ENCODE measurements at places on chromosomes 6 and 20.

DNA sequence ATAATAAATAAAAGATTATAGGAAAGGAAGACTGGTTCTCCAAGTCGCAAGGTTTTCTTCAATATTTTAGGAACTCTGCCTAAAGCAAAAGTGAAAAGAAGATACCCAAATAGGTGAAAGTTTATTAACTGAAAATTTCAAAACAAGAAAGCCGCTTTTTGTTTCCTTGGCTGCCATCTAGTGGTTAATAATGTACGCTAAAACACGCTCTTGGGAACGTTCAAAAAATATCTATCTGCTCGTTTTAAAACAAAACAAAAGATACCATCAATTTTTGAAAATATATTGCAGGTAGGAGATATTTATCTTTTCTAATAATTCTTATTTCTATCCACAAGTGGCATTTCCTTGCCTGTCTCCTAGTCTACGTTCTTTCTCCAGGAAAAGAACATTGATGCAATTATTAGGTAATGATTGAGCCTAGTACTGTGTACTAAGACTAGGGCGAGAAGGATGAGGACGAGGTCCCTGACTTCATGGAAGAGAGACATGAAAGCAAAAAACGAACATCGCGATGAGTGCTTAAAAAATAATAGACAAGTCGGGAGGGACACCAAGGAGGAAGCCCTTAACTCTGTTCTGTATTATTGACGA, 97.2 kb downstream of the SPTLC3 start:
- no peak for DNase-seq

DNA sequence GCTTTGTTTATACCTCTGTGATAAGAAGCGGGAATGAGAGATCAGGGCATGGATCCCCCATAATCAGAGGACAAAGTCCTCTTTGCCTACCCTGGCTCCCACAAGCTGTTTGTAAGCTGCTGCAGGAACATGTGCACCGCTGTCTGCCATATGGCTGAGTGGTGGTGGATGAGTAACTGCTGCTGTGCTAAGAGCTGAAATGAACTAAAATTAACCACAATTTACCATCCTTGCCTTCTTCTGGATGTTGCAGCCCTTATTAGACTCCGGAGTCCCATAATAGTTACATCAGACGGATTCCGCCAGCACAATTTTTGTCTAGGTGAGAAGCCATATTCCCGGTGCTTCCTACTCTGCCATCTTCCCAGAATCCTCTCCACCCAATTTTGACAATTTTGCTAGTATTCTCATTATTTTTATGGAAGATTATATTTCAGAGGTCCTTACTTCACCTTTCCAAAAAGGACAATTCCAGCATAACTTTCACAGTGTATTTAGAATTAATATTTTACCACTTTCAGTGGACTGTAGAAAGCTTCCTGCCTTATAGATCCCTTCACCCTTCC, 6.0 kb upstream of the CMTR1 start:
- DNase-seq: no peak

GRCh38 chr6:38714239-38715015, 684 bp upstream of the DNAH8 start:
- DNase-seq: no peak

GRCh38 chr6:84788689-84789088, 24.3 kb upstream of the TBX18 start:
- DNase-seq: no peak

- no peak for DNase-seq
Measured at GRCh38 chr6:13695252-13695651, 16.4 kb downstream of the RANBP9 start.

- DNase-seq: no peak
Measured at GRCh38 chr6:14735956-14736486, 509.8 kb upstream of the JARID2 start.

DNA sequence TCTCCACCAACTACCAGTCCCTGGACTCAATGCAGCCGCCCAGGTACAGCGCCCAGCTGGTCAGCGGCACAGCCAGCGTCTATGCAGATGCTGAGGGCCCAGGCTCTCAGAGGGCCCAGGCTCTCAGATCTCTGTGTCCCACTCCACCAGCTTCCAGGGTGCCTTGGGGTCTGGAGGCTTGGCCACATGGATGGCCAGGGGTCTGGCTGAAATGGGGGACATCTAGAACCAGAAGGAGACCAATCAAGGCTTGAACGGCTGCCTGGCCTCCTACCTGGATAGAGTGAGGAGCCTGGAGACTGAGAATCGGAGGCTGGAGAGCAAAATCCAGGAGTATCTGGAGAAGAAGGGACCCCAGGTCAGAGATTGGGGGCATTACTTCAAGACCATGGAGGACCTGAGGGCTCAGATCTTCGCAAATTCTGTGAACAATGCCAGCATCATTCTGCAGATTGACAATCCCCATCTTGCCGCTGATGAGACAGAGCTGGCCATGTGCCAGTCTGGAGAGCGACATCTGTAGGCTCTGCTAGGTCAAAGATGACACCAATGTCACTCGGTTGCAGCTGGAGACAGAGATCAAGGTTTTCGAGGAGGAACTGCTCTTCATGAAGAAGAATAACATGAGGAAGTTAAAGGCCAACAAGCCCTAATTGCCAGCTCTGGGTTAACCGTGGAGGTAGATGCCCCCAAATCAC, 44.1 kb upstream of the GRM4 start:
- no peak for DNase-seq
